ENCODE measurements at places on chromosomes 3 and 15.
A peak's percentile ranks its signal among the peaks of the same experiment; 100 is the strongest.

- DNase-seq: peak; percentile 33
Observed at GRCh38 chr3:36843065-36844051, 79.0 kb upstream of the DCLK3 start.

GRCh38 chr15:66025015-66025452 lies 155.7 kb downstream of the RAB11A start:
- DNase-seq: peak; percentile 9

DNA sequence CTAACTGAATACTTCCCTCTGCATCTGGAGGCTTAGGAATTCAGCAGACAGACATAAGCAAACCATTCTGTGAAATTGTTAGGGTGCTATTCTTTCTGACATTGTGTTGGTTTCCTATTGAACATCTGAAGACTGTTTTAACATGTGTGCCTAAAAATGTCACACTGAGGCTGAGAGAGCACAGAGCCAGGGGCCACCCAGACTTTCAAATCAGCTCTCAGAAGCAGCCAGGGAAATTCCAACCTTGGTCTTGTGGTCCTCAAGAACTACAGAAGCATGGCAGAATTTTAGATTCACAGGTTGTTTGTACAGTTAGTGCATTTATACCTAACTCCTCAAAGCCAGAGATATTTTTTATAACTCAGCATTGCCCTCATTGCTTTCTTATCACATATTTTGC lies 929.2 kb upstream of the CFAP20DC start:
- no peak for DNase-seq

DNA sequence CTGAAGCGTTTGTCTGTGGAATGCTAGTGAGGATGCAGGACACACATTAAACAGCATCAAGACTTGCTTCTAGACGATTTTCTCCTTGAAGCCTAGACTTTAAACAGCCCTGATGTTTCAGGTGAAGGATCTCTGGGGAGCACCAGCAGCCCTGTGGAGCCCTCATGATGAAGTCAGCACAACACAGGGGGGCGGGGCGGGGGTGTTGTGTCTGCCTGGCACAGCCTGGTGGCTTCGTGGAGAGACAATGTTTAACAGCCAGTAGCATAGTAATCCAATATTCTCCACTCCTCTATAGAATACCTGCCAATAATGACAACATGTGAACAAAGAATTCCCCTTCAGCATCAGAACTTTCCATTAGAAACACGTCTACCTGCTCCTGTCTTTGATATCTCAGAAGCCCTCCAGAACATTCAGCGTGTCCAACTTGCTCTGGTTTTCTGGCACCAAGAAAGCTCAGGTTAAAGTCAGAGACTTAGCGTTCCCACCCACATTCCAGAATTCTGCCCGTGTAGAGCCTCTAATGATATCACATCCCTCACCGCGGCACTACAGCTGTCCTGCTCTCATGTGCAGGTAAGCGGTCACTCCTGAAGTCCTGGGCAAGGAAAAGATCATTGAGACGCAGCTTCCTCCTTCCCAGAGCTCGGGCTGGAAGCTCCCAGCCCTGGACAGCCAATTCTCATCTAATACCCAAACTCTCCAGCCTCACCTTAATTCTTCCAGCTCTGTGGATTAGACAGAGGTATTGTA lies 98.0 kb downstream of the ATP10A start:
- DNase-seq: no peak

- DNase-seq: no peak
Observed at GRCh38 chr3:165640970-165641369, 196.3 kb downstream of the BCHE start.

DNA sequence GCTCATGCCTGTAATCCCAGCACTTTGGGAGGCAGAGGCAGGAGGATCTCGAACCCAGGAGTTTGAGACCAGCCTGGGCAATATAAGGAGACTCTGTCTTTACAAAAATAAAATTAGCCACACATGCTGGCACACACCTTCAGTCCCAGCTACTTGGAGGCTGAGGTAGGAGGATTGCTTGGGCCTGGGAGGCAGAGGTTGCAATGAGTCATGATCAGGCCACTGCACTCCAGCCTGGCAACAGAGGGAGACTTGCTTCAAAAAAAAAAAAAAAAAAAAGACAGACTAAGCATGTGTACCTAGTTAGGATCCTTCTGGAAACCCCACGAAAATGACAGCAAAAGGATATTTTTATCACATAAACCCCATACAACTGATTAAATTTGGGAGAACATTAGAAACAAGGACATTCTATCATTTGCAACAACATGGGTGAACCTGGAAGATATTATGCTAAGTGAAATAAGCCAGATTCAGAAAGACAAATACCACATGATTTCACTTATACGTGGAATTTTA lies 44.9 kb downstream of the METTL6 start:
- peak; percentile 53 for DNase-seq

DNA sequence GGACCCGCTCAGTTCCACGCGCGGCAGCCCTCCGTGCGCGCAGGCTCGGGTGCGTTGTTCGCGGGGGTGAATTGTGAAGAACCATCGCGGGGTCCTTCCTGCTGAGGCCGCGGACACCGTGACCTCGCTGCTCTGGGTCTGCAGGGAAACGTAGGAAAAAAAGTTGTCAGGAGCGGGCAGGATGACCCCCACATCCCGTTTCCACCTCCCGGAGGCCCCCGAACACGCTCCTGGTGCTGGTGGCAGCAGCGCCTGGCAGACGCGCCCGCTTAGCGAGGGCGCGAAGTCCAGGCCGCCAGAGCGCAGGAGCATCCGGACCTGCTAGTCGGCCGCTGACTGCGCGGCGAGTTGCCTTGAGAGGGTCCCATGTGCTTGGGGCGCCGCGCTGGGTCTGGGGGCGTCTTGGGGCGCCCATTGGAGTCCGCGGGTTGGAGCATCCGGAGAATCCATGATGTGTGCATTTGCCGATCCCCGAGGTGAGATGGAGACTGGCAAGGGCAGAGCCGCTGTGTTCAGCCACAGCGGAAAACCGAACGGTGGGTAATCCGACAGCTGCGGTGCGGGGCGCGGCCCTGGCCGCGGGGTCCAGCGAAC lies 520 bp downstream of the GREM1 start:
- DNase-seq: no peak

DNA sequence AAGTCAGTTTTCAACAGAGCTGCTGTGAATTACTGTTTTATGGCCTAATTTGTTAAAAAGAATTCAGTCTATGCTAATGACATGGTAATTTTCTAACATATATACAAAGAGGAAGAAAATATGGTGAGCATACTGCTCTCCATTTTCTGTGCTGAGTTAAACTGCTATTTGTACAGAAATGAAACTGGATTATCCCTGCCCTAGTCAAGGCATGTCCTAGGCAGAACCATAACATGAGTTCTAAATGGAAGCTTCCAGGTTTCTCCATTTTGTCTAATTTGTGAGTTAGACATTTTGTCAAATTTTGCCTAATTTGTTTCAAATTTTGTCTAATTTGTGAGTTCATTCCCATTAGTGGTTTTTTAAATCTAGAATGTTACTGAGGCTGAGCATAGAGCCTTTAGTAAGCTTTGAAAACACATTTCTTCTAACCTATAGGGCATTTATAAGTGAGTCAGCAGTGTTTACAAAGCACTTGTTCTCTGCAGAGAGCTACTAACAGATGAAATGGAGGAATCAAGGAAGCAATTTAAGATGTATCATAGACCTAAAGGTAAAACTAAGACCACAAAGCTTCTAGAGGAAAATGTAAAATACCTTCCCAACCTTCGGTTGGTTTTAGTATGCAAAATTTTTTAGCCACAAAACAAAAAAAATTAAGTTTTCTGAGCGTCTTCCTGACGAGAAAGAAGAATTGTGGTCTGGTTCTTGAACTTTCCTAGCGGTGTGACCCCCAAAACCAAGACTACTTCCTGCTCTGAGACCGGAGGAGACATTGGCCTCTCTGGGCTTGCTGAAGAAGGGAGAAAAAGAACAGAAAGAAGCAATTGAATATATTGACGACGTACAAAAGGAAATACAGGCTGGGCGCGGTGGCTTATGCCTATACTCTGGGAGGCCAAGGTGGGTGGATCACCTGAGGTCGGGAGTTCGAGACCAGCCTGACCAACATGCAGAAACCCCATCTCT lies 9.8 kb downstream of the P2RY14 start:
- DNase-seq: no peak

DNA sequence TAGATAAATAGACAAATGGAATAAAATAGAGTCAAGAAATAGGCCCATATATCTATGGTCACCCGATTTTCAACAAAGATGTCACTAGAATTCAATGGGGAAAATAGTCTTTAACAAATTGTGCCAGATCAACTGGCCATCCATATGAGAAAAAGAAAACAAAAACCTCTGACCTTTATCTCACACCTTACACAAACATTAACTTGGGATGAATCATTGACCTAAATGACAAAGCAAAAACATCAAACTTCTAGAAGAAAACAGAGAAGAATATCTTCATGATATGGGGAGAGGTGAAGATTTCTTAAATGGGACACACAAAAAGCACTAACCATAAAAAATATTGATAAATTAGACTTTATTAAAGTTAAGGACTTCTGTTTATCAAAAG lies 31.9 kb downstream of the ITGA11 start:
- DNase-seq: no peak

GRCh38 chr15:43414196-43414595 lies 43.3 kb downstream of the TUBGCP4 start:
- peak; percentile 88 for DNase-seq

- peak; percentile 75 for DNase-seq
Observed at GRCh38 chr3:23805633-23806533, at the start of gene UBE2E1. Gene UBE2E1 (plus strand): TSS chr3:23805955. CDS start chr3:23807270, 1,315 bp downstream.

- DNase-seq: no peak
Observed at GRCh38 chr15:98953968-98954367, 53.6 kb downstream of the PGPEP1L start.

DNA sequence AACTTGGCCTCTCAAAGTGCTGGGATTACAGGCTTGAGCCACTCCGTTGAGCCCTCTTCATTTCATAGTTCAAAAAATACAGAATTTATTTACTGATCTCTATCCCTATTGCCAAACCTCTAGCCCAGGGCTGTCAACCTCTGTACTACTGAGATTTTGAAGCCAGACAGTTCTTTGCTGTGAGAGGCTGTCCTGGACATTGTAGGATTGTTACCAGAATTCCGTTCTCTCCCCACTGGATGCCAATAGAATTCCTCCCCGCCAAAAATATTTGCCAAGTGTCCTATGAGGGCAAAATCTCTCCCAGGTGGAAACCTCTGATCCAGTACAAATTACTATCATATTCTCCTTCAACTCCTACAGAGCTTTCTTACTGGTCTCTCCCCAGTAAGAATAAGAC lies 29.6 kb upstream of the ADAMTS9 start:
- no peak for DNase-seq

GRCh38 chr3:152517502-152517901 lies 248.8 kb downstream of the MBNL1 start:
- DNase-seq: no peak

DNA sequence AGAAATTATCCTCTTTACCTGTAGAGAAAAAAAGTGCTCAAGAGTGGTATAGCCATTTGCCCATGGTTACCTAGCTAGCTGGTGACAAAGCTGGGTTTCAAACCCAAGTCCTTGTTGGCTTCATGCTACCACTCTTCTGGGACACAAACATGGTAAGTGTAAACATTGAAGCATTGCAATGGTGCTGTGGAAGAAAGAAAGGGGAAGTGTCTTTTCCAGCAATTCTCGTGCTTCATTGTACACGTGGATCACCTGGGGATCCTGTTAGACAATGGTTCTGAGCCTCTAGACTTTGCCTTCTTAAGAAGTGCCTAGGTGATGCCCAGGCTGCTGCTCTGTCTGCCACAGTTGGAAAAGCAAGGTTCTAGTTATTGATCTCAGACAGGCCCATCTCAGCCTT lies 134.8 kb upstream of the CTNNB1 start:
- no peak for DNase-seq

GRCh38 chr3:71428841-71429596 lies 154.5 kb downstream of the FOXP1 start:
- peak; percentile 71 for DNase-seq

- DNase-seq: peak; percentile 45
Observed at GRCh38 chr3:98954791-98955604, 53.5 kb upstream of the DCBLD2 start.

Data from fibroblast of the aortic adventitia (primary cell).